Epithelial cell of proximal tubule (primary cell): ENCODE measurements at places on chromosomes 2 and 18.

DNA sequence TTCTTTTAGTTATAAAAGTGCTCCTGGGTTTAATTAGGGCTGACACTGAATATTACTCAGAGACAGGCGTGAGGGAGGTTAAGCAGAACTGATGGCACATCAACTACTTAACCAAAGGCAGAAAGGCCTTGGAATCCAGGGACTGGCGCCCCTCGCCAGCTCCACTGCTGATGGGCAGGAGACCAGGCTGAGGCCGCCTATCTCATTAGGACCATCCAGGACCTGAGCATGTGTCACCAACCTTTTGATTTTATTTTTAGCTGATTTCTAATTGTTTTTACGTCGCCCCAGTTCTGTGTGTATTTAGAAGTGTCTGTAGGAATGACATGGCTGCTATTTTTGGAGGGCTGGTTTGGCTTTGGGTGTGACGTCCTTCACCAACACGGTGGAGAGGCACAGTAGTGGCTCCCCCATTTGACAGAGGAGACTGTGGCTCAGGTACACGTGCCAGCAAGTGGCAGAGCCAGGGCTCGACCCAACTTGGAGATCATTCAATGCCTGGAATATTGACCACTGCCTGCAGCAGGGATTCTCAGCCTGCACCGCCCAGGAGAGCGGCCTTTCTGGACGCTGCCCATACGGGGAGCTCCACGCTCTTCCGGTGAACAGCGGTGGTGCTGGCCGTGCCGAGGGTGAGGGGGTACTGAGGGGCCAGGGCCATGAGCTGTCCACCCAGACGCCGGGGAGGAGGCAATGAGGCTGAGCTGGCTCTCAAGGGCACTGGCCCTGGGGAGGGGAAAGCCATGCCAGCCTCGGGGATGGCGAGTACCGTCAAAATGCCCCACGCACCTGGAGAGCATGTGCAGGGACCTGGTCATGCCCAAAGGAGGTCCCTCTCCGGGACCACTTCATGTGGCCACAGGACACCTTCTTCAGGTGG is 205.7 kb downstream of the ASB1 start:
- no peak for DNase-seq

GRCh38 chr2:177153805-177154204 is 58.8 kb upstream of the HNRNPA3 start:
- no peak for DNase-seq

DNA sequence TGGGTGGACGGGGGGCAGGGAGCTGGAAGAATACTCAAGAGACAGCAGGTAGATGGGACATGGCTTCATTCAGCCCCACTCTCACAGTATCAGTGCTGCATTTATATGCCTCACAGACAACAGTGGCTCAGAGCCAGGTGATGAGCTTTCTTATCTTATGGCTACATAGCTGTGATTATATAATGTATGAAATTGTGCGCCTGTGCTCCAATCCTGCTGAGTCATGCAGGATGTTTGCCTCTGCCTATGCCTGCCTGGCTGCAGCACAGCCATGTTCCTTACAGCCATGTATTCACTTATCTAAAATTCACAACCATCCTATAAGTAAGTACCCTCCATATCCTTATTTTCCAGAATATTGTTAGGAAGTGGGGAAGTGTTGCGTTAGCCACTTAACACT is 37.7 kb upstream of the RNF103 start:
- no peak for DNase-seq

- DNase-seq = no peak
These were observed 10.6 kb downstream of the CNNM3 start for GRCh38 chr2:96826546-96827278.

DNA sequence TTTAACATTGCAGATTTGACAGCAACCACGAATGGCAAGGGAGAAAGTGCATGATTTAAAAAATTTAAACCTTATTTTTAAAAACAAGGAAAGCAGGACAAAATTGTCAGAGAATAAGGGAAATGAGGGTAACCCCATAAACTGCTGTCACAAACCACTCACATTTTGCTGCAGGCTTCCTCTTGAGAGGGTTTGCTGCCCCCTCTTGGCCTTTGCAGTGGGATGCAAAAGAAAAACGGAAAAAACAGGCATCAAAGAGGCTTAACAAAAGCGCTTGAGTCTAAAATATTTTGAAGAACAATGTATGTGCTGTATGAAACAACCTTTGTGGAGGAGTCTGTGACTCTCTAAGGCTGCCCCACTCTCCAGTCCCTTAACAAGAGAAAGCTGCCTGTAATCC is 91.6 kb downstream of the TMX3 start:
- peak; percentile 10 for DNase-seq

DNA sequence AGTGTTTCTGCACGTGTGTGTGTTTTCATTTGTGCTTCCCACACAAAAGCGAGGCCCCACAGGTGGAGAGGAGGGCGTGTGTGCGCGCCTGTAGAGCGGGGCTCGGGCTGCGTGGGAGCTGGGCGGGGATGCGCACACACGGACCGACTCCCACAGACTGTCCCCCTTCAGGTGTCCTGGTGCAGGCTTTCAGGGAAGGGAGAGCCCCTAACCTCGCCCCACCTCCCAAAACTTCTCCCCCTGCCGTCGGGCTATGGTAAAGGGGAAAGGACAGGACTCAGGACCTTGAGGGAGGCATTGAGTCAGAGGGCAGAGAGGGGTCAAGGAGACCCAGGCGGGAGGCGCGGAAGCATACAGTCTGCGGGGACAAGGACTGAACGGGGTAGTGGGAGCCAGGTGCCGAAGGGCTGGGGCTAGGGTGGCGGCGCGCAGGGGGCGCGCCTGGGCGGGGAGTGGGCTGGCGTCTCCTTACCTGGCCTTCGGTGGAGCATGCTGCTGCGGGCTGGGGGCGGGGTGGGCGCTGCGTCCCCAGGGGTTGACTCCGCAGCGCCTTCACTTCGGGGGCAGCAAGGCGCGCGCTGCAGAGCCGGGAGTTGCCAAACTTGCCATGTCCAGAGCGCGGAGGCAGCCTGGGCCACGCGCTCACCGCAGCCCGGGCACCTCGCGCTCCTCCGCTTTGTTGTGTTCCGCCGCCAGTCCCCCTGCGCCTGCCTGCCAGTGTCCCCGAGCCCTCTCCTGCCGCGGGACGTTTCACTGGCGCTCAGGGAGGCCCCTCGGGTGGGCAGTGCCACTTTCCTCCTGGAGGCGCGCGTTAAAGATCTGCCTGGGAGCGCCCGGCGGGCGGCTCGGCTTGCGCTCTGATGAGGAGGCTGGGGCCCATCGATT is 302.0 kb downstream of the NCKAP5 start:
- DNase-seq = no peak
